ENCODE measurements at places on chromosomes 1 and 21.

DNA sequence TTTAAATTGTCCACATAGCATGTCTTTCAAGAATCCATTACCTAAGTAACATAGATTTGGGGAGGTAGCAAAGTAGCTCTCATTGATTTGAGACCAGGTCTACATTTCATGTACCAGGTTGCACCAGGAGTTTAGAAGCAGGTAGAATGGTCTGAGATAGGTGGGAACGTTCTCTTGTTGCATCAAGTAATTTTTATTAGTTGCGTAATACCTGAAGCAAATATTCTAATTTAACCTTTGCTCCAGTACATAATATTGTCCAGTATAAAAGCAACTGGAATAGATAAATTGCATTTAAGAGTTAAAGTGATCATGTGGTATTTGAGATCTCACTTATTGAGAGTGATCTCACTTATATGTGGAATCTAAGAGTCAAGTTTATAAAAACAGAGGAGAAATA lies 597.1 kb upstream of the PRMT6 start:
- no peak for DNase-seq

GRCh38 chr1:901108-901859 lies 22.4 kb upstream of the SAMD11 start:
- DNase-seq = no peak

- no peak for DNase-seq
These were observed 68.4 kb downstream of the ATP6V1G3 start for GRCh38 chr1:198472119-198472518.

DNA sequence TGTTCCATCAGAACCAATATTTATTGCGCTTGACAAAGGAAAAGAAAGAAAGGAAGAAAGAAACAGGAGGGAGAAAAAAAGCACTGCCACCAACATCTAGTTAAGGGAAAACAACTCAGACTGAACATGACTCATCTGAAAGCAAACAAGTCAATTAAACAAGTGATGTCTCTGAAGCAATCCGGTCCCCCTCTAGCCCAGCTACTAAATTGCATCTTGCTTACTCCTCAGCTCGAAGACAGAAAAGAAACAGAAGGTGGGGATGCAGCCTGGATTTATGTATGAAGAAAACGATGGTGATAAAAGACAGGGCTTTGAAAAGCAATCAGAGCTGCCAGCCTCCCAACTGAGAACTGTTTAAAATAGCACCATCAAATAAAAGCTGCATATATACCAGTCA lies 188.2 kb downstream of the OMA1 start:
- DNase-seq = peak; percentile 14

DNA sequence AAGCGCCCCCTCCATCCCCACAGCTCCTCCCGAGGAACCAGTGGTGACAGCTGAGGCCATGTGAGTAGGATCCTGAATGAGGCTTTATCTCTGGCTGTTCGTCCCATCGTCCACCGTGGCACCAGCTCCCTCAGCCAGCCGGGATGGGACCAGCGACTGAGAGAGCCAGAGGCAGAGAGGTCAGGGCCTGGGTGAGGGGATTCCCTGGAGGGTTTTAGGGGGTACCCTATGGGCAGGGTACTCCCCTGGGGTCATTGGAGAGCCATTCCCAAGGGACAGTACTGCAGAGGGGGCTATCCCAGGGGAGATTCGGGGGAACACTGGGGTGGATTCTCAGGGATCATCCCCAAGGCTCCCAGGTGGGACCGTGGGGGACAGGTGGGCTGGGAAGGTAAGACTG lies 2.4 kb downstream of the TMEM125 start:
- DNase-seq = no peak

DNA sequence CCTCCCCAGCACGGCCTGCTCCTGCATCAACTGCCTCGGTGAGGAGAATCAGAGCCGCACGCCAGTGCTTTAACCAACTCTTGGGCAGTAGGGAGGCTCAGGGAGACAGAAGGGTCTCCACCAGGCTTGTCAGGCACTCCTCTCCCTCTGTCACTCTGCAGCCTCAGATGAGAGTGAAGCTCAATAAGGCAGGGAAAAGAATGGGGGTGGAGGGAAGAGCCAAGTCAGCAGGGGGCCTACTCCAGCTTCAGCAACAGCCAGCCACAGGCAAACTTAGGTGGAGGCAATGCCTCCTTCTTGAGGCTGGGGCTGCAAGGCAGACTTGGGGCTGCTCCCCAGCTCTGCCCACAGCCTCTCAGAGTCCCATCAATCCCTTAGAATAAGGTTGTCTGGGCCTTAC lies 51.8 kb upstream of the A3GALT2 start:
- DNase-seq = no peak

GRCh38 chr1:220730486-220730885 lies 17.6 kb upstream of the MTARC2 start:
- DNase-seq = no peak

GRCh38 chr1:156149374-156150332 lies 3.7 kb upstream of the SEMA4A start:
- no peak for DNase-seq

- peak; percentile 77 for DNase-seq
These were observed 8.2 kb upstream of the FMOD start for GRCh38 chr1:203359010-203359571.

DNA sequence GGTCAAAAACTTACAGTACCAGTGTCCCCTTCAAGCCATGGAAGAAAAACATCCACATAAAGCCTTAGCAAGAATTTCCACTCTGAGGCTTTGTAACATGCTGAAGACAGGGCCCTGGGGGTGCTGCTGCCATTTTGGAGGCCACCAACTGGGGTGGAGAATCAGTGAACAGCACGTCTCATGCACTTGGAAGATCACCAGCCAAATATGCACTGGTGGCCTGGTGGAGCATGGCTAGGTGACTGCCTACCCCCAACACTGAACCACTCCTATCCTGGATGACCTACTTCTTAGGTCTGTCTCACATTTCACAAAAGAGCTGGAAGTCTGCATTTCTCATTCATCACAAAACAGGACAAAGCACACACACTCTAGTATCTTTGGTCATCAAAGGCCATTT lies 126.4 kb downstream of the COL24A1 start:
- DNase-seq = no peak

- peak; percentile 93 for DNase-seq
These were observed 19.8 kb downstream of the NPR1 start for GRCh38 chr1:153698020-153698922.

DNA sequence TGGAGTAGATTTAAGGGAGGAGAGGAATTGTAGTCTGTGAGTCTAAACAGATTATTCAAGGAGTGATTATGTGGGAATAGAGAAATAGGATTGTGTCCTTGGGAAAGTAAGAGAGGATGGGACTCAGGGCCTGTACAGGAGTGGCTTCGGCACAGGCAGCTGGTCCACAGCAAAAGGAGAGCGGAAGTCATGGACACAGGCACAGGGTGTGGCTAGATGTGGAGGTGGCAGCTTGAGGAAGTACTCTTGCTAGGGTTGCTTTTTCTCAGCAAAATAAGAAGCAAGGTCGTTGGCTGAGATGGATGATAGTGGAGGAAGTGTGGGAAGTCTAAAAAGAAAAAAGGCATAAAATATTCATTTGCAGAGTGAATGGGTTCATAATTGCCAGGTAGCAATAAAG lies 18.5 kb upstream of the ZNF648 start:
- no peak for DNase-seq

DNA sequence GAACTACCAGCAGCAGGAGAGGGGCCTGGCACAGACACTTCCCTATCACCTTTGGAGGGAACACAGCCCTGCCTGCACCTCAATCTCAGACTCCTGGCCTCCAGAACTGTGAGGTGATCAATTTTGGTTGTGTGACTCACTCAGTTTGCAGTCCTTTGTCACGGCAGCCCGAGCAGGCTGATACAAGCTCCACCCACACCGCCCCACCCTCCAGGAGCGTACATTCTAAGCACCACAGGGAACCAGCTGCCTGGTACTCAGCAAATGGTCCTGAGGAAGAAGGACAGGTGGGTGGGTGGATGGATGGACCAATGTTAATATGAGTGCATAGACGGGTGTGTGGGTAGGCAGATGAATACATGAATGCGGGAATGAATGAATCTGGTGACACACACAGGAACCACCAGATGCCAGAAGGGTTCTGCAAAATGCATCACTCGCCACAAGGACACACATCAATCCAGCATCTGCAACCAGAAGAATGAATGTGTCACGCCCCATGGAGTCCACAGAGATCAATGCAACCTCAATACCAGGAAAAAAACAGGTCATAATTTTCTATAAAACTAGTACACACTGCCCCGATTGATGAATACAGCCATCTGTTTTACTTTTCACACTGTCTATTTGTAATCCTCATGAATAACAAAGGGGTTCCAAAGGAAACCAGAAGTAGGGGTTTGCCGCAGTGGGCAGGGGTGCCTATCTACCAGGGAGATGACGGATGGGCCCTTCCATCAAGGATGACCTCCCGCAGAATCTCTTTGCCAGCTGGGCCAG lies 284.5 kb downstream of the NPHP4 start:
- no peak for DNase-seq

GRCh38 chr1:58580186-58580585 lies 3.1 kb upstream of the TACSTD2 start:
- DNase-seq = no peak

All from amniotic epithelial cell (primary cell).